DMS79 (cell line): ENCODE measurements at places on chromosomes 7 and 10.
A peak's percentile ranks its signal among the peaks of the same experiment; 100 is the strongest.

GRCh38 chr7:70779321-70779720 is 352.6 kb upstream of the GALNT17 start:
- no peak for DNase-seq

- no peak for DNase-seq
Measured at GRCh38 chr10:62492012-62492869, 118.1 kb downstream of the ZNF365 start.

DNA sequence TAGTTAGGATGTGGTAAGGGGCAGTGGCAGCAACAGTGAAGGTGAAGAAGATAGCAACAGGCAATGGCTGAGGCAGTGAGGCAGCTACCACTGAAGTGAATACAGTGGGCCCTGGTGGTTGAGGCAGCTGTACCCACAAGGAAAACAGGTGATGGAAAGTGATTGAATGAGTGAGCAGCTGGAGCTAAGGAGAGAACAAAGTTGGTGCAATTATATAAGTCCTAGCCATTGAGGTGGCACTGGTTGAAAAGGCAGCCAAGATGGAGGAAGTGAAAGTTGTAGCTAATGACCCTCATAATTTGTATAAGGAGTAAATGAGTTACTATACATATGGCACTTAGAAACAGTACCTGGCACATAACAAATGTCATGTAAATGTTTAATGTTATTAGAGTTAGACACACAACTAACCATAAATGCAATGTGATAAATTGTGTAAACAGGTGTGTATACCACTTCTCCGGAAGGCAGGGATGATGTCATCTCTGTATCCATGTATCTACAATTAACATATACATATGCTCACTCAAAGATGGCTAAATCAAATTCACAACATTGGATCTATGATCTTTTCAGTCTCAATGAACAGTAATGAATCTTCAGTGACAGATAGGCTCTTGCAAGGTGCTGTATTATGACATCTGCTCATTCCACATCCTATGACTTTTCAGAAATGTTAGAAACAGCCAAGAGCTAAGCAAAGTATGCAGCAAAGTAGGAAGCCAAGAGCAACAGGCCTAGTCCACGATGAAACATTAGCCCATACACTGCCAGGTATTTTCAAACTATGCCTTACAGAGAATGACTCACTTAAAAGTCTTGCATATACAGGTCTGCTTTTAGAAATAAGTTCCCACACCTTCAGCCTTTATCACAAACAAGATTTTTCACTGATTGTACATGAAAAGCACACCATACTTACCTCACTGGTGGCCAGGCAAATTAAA is 10.7 kb downstream of the XPNPEP1 start:
- DNase-seq, result no peak

DNA sequence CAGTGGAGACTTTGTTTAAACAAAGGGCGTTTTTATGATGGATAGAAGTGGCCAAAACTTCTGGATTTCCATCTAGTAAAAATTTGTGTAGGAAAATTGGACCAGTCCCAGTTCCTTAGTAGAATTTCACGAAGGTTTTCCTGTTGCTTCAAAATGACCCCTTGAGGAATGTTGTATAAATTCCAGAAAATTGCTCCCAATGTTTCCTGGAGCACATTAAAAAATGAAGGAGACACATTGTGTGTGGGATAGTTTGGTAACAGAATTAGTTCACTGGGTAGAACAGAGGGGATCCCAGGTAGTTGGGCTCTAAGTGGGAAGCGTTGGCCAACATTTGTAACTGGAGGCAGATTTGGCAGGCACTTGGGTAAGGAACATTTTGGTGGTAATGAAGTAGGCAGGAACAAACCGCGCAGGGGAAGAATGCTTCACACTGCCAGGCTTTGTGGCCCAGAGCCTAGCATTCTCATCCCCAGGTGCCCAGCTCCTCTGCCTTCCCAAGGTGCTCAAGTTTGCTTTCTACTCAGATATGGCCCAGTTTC is 758.6 kb downstream of the AUTS2 start:
- DNase-seq, result peak; percentile 9

DNA sequence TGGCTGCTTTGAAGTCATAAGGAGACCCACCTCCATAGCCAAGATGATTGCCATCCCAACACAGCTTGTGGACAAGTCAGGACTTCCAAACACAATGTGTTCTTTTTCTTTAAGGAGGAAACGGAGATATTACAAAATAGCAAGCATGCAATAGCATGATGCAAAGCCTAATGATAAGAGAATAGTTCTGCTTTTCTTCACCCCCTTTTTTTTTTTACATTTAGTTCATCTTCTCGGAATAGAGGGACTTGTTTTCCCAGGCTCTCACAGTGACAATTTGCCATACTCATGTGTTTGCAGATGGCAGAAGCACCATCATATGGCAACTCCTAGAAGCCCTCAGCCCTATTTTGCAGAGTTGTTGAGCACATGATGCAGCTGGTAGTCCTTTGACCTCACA is 119.8 kb downstream of the ITGB8 start:
- DNase-seq, result no peak

DNA sequence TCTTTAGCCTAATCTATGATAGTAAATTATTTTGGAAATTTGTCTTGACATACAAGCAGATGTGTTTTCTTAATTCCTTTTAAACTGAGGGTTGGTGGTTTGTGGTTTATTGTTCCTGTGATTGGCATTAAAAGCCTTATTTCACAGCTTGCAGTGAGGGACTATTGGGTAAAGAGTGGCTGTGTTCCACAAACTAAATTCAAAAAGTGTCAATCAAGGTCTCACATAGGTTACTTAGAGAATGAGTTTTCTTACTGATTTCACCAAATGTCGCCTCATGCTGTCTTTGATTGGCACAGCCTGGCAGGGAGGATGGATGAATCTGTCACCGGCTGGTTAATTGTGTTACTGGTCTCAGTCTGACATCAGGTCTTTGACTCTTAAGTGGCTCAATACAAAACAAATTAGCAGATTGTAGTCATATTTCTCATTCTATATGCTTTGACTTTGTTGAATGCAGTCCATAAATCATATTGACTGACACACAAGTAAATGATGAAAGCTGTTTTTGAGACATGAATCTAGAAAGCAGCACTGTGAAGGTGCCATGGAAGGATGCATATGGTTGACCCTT is 66.8 kb upstream of the CYP26C1 start:
- no peak for DNase-seq

- no peak for DNase-seq
Measured at GRCh38 chr7:129041142-129042085, 13.5 kb downstream of the TNPO3 start.

GRCh38 chr10:29227201-29227600 is 61.7 kb upstream of the LYZL1 start:
- DNase-seq, result no peak

- DNase-seq, result no peak
Measured at GRCh38 chr10:79928028-79928583, 20.8 kb downstream of the SFTPD start.

- no peak for DNase-seq
Measured at GRCh38 chr7:71860572-71860971, 551.6 kb downstream of the CALN1 start.

GRCh38 chr7:74104702-74105101 is 21.1 kb downstream of the LIMK1 start:
- DNase-seq, result peak; percentile 86

- DNase-seq, result no peak
Measured at GRCh38 chr10:10533437-10533836, 484.2 kb upstream of the CELF2 start.

GRCh38 chr10:88874281-88874680 is 5.8 kb upstream of the STAMBPL1 start:
- no peak for DNase-seq

DNA sequence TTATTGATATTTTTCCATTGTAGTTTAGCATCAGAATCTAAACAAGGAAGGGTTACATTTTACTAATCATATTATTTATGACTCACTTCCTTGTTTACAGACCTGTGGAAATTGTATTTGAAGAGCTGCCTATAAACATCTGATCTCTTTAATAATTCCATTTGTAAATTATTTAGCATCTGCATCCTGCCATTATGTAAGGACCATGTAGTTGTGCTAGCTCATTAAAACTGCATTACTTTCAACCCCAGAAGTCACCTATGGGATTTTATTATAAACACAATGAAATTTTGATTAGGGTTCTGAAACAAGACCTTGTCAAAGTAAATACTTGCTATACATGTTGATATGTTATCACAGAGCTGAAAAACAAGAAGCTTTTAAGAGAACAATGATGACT is 146.8 kb upstream of the SLC26A5 start:
- DNase-seq, result no peak

DNA sequence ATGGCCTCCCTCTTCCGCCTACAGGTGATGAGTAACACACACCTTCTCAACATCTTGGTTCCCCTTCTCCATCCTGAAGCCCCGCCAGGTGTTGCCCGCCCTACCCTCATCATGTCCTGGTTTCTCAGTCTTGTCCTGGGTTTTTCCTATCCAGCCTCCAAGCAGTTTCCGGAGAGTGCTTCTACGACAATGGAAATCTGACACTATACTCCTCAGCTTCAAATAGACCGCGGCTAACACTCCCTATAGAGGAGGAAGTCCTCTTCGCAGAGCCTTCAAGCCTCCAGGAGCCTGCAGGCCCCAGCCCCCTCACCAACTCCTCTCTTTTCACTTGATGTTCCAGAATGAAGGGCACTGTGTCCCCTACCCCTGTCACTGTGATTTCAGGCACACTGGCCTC is 147.4 kb downstream of the PRPF18 start:
- no peak for DNase-seq

DNA sequence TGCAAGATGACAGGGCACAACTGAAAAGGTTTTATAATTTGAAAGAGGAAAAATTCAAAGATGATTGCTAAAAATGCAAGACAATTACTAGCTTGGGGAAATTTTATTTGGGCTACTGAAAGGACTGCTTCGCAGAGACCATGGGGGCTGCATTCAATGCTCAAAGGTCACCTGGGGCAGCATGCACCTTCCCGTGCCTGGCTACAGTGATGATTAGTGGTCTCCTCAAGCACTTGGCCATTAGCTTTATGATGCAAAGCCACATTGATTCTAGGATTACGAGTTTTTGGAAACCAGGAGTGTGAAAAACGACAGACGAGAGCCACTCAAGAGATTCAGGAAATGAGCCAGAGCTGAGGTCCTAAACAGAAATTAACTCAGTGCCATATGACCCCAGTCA is 764.6 kb downstream of the PHTF2 start:
- no peak for DNase-seq

- DNase-seq, result no peak
Measured at GRCh38 chr10:79345241-79346011, 1.8 kb upstream of the PPIF start.

- no peak for DNase-seq
Measured at GRCh38 chr7:111647881-111648280, 85.6 kb upstream of the IMMP2L start.

- DNase-seq, result no peak
Measured at GRCh38 chr7:42096681-42097561, 140.1 kb downstream of the GLI3 start.

DNA sequence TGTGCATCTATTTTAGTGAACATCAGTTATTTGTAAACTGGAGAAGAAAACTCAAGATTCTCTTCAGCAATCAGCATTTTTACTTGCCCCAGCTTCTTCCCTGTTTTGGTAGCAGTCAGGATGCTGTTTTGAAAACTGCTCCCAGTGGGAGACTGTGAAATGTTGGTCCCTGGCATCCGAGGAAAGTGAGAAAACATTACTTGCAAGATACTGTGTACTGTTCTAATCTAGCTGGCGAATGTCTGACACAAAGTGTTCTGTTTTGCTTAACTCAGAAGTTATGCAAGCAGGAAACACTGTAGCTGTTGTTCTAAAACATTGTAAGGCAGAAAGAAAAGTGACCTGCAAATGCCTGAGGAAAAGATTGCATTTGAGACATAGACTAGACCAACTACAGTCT is 171.8 kb upstream of the POM121L12 start:
- no peak for DNase-seq

GRCh38 chr10:33743429-33743857 is 409.0 kb upstream of the NRP1 start:
- DNase-seq, result no peak

GRCh38 chr7:37714606-37715005 is 31.0 kb downstream of the GPR141 start:
- DNase-seq, result no peak
